ENCODE measurements at places on chromosomes 1 and 21.

GRCh38 chr1:54408147-54409066, 2.2 kb upstream of the SSBP3 start:
- DNase-seq: no peak

- DNase-seq: no peak
Observed at GRCh38 chr1:37612186-37612585, 16.4 kb upstream of the GNL2 start.

- DNase-seq: no peak
Observed at GRCh38 chr1:153734396-153735089, 6.7 kb downstream of the INTS3 start.

GRCh38 chr1:155777582-155777981, 79.4 kb downstream of the GON4L start:
- no peak for DNase-seq

- DNase-seq: no peak
Observed at GRCh38 chr21:41215856-41216408, 48.0 kb downstream of the BACE2 start.

GRCh38 chr1:244030481-244031040, 20.5 kb upstream of the ZBTB18 start:
- no peak for DNase-seq
